Suprapubic skin (tissue), 4 donors: ENCODE measurements at places on chromosomes 16 and 17.
A peak's percentile ranks its signal among the peaks of the same experiment; 100 is the strongest.

GRCh38 chr16:66851166-66851964 is 7.2 kb downstream of the CA7 start:
- H3K4me3 ChIP-seq, result no peak overlapping the region
- H3K4me1 ChIP-seq, result no peaks in the 10 kb centered on the region
- H3K36me3 ChIP-seq, result no peaks in the 10 kb centered on the region
- no peak overlapping the region for H3K27ac ChIP-seq
- peaks cover 8% of the 10 kb centered on the region for H3K27me3 ChIP-seq
- no peak for DNase-seq

- H3K27ac ChIP-seq, result peak overlapping the region; percentile 83
- DNase-seq, result no peak
- H3K4me1 ChIP-seq, result peaks cover 76% of the 10 kb centered on the region
- H3K36me3 ChIP-seq, result no peaks in the 10 kb centered on the region
- H3K27me3 ChIP-seq, result no peaks in the 10 kb centered on the region
- no peak overlapping the region for H3K4me3 ChIP-seq
Measured at GRCh38 chr17:17729620-17730249, 48.5 kb downstream of the RAI1 start.

DNA sequence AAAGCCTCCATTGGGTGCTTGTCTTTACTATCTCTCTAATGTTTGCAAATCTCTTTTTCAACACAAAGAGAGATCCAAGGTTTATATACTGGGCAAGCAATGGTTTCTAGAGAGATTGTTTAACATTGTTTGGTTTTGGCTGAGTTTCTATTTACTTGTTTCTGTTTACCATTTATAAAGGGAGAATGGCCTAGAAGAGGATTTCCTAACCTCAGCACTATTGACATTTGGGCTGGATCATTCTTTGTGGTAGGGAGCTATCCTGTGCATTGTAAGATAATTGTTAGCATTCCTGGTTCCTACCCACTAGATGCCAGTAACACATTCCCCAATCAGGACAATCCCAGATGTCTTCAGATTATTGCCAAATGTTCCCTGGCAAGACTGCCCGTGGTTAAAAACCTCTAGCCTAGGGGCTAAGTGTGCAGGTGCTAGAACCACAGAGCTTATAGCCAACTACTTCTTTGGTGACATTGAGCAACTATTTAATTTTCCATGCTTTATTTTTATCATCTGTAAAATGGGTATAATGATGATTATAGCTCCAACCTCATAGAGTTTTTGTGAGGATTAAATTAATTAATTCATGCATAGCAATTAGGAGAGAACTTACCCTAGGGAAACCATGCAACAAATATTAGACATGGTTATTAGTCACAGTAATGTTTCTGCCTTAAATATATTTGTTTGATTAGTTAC is 413.9 kb upstream of the MAF start:
- no peaks in the 10 kb centered on the region for H3K4me1 ChIP-seq
- H3K36me3 ChIP-seq, result no peaks in the 10 kb centered on the region
- DNase-seq, result no peak
- H3K27me3 ChIP-seq, result no peaks in the 10 kb centered on the region
- H3K4me3 ChIP-seq, result no peak overlapping the region
- no peak overlapping the region for H3K27ac ChIP-seq

DNA sequence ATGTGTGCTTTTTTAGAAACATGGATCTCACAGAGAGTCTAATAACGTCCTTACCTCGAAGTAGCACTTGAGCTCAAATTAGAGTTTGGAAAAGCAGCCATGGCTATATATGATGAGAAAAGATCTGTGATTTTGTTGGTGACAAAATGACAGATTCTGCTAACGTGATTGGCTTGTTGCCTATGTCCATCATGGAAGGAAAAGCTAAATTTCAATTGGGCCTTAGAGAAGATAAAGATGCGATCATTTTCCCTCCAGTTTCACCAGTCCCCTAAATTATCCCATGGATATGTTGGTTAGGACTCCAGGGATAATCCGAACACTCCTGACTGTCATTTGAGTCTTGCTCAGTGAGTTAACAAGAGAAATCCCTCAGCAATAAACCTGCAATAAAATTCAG is 175.8 kb downstream of the C16orf95 start:
- no peaks in the 10 kb centered on the region for H3K4me1 ChIP-seq
- no peak overlapping the region for H3K4me3 ChIP-seq
- no peaks in the 10 kb centered on the region for H3K27me3 ChIP-seq
- no peaks in the 10 kb centered on the region for H3K36me3 ChIP-seq
- no peak overlapping the region for H3K27ac ChIP-seq

DNA sequence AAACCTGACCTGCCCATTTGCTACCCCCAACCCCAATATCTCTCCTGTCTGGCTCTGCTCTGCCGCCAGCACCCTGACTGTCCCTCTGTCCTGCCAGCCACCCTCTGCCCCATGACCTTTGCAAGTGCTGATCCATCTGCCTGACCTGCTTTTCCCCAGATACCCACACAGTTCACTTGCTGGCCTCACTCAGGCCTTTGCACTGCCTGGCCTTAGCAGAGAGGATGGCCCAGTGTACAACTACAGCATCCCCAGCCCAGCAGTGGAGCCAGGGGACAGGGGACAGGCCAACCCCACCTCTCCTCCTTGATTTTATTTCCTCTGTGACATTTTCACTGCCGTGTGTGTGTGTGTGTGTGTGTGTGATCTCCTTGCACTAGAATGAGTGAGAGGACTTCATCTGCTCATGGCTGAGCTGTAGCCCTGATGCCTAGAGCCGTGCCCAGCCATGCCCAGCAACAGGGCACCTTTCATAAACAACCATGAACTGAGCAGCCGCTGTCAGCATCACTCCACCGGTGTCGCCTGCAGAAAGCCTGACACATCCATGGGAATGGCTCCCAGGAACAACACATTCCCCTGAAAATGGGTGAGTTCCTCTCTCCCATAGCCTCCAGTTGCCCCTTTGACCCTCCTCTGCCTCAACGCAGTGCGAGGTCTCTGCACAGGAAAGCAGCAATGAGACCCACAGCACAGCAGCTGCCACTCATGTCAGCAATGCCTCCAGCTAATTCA is 36.0 kb upstream of the RBFOX3 start:
- no peaks in the 10 kb centered on the region for H3K36me3 ChIP-seq
- H3K4me1 ChIP-seq, result no peaks in the 10 kb centered on the region
- peak; percentile 54 for DNase-seq
- H3K4me3 ChIP-seq, result no peak overlapping the region
- H3K27me3 ChIP-seq, result peaks cover 10% of the 10 kb centered on the region

DNA sequence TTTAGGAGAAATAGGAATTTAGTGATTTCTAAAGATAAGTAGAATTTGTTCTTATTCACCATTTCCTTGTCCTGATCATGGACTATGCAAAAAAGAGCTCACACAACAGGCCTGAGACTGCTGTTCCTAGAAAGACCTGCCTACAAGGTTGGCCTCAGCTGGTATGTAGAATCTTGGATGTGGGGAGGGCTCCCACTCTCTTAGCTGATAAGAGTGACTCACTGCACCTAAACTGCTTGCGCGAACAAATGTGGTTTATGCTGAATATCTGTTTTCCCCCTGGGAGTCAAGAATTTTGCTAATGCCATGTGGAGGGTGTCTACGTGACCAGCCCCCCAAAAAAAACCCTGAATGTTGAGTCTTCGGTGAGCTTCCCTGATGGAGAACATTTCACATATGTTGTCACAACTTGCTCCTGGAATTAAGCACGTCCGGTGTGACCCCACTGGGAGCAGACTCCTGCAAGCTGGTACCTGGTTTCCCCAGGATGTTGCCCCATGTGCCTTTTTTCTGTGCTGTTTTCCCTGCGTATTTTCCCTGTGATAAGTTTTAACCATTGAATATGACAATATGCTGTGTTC is 68.8 kb upstream of the HSBP1 start:
- H3K4me1 ChIP-seq, result peaks cover 2% of the 10 kb centered on the region
- no peak overlapping the region for H3K4me3 ChIP-seq

DNA sequence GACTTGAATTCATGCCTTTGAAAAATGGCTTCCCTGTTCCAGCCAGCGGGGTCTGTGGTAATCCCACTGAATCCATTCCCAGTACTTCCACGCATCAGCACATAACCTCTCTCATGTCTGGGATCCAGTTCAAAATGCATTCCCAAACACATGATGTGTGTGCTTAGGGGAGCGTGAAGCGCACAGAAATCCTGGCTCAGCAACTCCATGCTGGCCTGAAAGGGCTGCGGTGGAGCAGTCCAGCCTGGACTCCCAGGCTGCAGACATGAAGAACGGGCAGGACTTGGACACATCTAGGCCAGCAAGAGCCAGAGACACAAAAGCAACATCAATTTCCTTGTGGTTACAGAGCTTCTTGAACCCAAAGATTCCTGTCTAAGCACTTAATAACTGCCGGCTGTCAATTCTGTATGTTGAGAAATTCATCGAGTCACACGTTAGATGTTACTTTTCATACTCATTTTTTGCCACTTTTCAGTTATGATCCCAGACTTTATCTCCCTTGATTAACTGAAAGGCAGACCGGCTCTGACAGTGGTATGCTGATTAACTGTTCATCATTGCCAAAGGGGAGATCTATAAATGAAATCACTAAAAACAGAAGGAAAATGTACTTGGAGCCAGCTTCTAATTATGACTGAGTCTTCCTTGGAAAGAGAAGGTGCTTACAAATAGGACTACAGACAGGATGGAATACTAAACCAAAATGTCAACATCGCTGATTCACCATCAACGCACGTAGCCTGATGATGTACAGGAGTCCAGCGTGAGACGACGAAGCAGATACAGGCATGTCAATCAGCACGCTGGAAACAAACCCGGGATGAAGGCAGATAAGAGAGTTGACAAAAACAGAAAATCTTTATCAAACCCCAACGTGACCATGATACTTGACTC is 23.0 kb downstream of the NSMCE1 start:
- peaks cover 41% of the 10 kb centered on the region for H3K4me1 ChIP-seq
- H3K27me3 ChIP-seq, result no peaks in the 10 kb centered on the region
- H3K36me3 ChIP-seq, result peaks cover 3% of the 10 kb centered on the region
- peak overlapping the region; percentile 44 for H3K27ac ChIP-seq

- H3K27ac ChIP-seq, result peak overlapping the region; percentile 23
- DNase-seq, result no peak
- no peaks in the 10 kb centered on the region for H3K36me3 ChIP-seq
- no peak overlapping the region for H3K4me3 ChIP-seq
- H3K4me1 ChIP-seq, result peaks cover 25% of the 10 kb centered on the region
Measured at GRCh38 chr16:66902648-66903543, 15.8 kb downstream of the CDH16 start.

GRCh38 chr16:70381604-70382342 is 35.1 kb downstream of the DDX19A start:
- H3K27me3 ChIP-seq, result no peaks in the 10 kb centered on the region
- H3K4me3 ChIP-seq, result peak overlapping the region; percentile 79

GRCh38 chr16:31487720-31488467 is 5.0 kb downstream of the SLC5A2 start:
- H3K36me3 ChIP-seq, result peaks cover 23% of the 10 kb centered on the region
- peaks cover 23% of the 10 kb centered on the region for H3K4me1 ChIP-seq
- peak overlapping the region; percentile 69 for H3K4me3 ChIP-seq
- no peak overlapping the region for H3K27ac ChIP-seq
- no peak for DNase-seq

GRCh38 chr17:80277751-80278671 is 17.4 kb downstream of the RNF213 start:
- H3K4me3 ChIP-seq, result no peak overlapping the region
- H3K27me3 ChIP-seq, result no peaks in the 10 kb centered on the region
- peak overlapping the region; percentile 9 for H3K27ac ChIP-seq
- DNase-seq, result no peak
- H3K36me3 ChIP-seq, result peaks cover 21% of the 10 kb centered on the region

GRCh38 chr16:63882576-63882975 is 1239.3 kb downstream of the CDH11 start:
- no peak overlapping the region for H3K4me3 ChIP-seq
- no peak for DNase-seq
- no peaks in the 10 kb centered on the region for H3K36me3 ChIP-seq
- H3K4me1 ChIP-seq, result no peaks in the 10 kb centered on the region

GRCh38 chr17:3988297-3989040 is 24.2 kb upstream of the ATP2A3 start:
- no peak overlapping the region for H3K27ac ChIP-seq
- peaks cover 17% of the 10 kb centered on the region for H3K4me1 ChIP-seq
- no peaks in the 10 kb centered on the region for H3K36me3 ChIP-seq
- no peak overlapping the region for H3K4me3 ChIP-seq
- H3K27me3 ChIP-seq, result peaks cover 5% of the 10 kb centered on the region
- no peak for DNase-seq

DNA sequence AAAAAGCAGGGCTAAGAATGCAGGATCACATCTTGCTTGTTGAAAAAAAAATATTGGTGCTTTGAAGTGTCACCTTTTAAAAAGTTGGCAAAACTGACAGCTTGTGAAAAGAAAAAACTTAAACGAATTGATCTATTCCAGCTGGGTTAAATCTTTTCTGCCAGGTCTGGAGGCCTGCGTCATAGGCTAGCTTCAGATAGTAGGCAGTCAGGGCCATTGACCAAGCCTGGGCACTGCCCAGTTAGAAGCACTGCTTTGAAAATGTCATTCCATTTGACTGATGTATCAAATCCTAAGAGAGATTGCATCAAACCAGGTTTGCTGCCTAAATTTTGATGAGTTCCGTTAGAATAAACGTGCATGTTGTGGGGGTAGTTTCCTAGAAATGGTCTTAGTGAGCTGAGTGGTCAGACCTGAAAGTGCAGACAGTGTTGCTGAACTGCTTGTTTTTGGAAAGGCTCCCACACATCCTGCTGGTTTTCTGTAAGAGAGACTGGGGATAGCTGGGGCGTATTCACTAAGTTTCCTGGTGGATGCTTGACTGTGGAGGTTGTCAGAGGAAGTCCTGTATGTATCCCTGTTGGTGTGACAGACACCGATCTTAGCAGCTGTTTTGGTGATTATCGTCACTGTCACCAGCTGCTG is 38.8 kb downstream of the NUP88 start:
- no peak overlapping the region for H3K27ac ChIP-seq
- peaks cover 98% of the 10 kb centered on the region for H3K36me3 ChIP-seq
- no peaks in the 10 kb centered on the region for H3K4me1 ChIP-seq
- no peaks in the 10 kb centered on the region for H3K27me3 ChIP-seq

- H3K36me3 ChIP-seq, result no peaks in the 10 kb centered on the region
- H3K27ac ChIP-seq, result no peak overlapping the region
- no peaks in the 10 kb centered on the region for H3K27me3 ChIP-seq
- no peak overlapping the region for H3K4me3 ChIP-seq
- H3K4me1 ChIP-seq, result no peaks in the 10 kb centered on the region
Measured at GRCh38 chr17:55818451-55819375, 67.9 kb downstream of the PCTP start.

- H3K4me3 ChIP-seq, result no peak overlapping the region
- no peaks in the 10 kb centered on the region for H3K27me3 ChIP-seq
- H3K4me1 ChIP-seq, result peaks cover 14% of the 10 kb centered on the region
- DNase-seq, result no peak
Measured at GRCh38 chr17:27893841-27894503, 807 bp upstream of the LYRM9 start.

GRCh38 chr16:20897922-20898321 is 2.2 kb downstream of the DCUN1D3 start:
- DNase-seq, result no peak
- H3K27me3 ChIP-seq, result no peaks in the 10 kb centered on the region
- peaks cover 16% of the 10 kb centered on the region for H3K36me3 ChIP-seq
- H3K27ac ChIP-seq, result peak overlapping the region; percentile 2

DNA sequence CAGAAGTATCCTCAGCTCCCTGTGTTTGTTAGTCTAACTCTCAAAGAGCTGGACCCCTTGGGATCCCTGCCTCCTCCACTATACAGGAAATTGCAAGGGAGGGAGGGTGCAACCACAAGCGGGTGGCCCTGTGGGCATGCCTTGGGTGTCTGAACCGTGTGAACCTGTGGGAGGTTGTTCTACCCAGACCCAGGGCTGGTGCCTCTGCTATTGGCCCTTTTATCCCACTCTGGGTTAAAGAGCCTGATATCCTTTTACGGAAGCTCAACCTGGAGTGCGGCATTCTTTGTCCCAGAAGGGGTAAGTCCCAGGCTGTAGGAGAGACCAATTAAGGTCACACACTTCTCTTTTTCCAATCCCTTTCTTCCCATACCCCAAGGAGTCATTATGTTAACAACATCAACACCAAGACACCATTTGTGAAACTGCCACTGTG is 53.4 kb downstream of the ARSG start:
- DNase-seq, result no peak
- no peaks in the 10 kb centered on the region for H3K36me3 ChIP-seq
- H3K4me3 ChIP-seq, result no peak overlapping the region
- peaks cover 8% of the 10 kb centered on the region for H3K4me1 ChIP-seq
